ENCODE measurements at places on chromosomes 6 and 20.
A peak's percentile ranks its signal among the peaks of the same experiment; 100 is the strongest.

DNA sequence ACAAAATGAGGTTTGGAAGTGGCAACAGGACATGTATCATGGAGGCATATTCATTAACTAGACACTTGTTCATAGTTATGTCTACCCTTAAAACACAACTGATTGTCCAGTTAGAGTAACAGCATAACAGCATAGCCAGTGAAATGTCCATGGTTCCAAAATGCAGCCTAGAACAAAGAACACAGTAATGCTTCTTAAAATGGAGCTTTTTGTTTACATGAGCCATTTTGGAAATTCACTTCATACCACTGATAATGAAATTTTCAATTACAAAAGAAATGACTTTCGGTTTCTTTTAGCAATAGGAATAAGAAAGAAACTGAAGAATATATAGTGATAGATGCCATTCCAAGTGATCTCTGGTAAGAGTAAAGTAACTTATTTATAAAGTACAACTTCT, 111.1 kb upstream of the DST start:
- no peak for DNase-seq

DNA sequence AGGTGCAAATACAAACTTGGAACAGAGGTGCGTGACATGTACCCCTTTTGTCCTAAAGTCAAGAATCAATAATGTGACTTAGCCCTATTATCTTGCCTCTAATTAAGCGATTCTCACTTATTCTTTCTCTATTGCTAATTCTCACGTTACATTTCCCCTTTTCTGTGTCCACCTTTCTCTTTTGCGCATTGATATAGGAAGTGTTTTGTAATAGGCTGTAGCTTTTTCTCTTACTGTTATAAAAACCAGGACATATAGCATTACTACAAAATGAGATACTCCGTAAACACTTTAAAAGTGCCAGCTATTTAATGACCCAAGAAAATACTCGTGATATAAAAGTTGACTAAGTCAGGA, 669 bp upstream of the TMEM30A start:
- no peak for DNase-seq

GRCh38 chr6:45082091-45082490, 246.0 kb upstream of the RUNX2 start:
- DNase-seq = no peak

GRCh38 chr6:147194652-147195411, 9.4 kb upstream of the STXBP5 start:
- peak; percentile 40 for DNase-seq

DNA sequence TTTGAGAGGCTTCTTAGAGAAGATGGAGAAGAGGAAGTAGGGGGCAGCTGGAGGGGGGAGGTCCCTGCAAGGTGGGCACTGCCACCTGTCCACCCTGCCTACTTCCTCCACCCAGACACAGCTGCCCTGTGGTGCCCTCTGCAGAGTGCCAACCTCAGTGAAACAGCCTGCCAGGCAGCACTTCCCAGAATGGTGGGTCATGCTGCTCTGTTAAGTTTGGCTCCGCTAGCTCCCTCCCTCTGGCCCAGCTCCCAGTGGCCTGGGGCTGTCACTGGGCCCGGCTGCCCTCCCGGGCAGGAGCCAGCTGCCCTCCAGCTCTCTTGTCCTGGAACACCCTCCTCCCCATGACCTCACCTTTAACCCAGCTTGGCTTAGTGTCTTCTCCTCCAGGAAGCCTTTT, 5.1 kb upstream of the EPB41L1 start:
- DNase-seq = no peak

DNA sequence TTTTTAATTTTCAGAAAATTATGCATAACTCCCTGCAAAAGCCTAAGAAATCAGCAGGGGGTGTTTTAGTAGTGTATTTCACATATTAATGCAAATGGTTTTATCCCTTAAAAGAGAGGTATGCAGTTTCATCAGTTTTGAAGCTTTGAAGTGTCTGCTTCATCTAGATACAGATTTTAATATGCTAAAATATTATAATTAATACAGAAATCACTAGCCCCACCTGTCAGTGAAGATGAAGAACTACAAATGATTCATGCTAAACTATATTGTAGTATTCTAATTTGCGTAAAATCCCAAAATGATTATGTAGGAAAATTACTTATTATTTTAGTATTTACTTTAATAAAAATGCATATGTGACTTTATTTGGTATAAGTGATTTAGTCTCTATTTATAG, 2.9 kb upstream of the TFB1M start:
- DNase-seq = no peak

DNA sequence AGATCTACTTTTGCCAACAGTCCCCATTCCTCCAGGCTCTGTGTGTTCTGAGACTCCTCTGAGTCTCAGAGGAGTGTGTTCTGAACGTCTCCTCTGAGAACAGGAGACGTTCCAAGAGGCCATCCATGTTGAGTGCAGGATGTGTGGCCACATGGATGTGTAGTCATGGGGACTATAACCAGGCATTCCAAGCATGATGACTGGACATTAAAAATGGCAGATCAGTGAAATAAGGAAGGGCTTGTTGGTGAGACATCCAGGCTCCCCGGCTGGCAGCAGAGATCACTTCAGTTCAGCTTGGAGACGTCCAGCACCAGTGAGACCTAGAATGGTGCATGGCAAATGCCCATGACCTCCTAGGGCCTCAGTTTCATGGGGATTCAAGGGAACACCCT, 34.3 kb upstream of the POU5F1 start:
- no peak for DNase-seq

DNA sequence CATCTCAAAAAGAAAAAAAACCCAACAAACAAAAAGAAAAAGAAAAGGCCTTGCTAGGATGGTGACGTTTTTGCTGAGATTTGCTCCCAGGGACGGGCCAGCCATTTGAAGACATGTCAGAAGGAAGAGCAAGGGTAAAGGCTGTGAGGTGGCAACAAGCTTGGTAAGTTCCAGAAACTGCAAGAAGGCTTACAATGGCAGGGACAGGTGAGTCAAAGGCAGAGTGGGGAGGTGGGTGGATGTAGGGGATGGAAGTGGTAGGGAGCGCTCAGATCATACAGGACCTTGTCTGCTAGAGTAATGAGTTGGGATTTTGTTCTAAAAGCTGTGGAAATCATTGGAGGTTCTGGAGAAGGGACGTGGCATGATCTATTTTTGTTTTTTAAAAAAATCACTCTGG, 4.3 kb downstream of the KIF3B start:
- DNase-seq = no peak

- no peak for DNase-seq
Observed at GRCh38 chr6:156175971-156176421, 601.2 kb upstream of the ARID1B start.

DNA sequence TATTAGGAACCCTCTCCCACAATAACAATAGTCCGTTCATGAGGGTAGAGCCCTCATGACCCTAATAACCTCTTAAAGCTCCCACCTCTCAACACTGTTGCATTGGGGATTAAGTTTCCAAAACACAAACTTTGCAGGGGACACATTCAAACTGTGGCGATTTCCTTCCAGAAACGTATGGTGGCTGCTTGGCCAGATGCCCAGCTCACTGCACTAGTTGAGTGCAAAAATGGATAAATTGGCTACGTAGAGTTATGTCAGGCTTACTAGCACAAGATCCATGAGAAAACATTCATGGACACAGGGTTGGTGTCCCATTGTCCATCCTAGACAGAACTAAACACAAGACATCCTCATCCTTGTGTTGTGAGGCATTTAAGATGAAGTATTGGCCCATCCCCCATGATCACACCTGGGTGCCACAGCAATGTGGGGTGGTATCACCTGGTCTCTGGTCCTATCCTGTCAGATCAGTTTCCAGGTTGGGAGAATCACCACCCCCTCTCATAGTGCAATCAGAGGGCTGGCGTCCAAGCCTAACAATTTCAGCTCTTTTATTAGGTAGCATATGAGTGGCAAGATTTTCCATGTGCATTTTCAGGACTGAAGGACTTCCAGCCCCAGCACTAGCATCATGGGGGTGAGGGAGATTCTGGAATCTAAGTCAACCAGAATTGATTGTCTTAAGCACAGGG, 63.4 kb upstream of the ELOVL5 start:
- DNase-seq = no peak

- no peak for DNase-seq
Observed at GRCh38 chr6:90226257-90226656, 70.4 kb downstream of the BACH2 start.

DNA sequence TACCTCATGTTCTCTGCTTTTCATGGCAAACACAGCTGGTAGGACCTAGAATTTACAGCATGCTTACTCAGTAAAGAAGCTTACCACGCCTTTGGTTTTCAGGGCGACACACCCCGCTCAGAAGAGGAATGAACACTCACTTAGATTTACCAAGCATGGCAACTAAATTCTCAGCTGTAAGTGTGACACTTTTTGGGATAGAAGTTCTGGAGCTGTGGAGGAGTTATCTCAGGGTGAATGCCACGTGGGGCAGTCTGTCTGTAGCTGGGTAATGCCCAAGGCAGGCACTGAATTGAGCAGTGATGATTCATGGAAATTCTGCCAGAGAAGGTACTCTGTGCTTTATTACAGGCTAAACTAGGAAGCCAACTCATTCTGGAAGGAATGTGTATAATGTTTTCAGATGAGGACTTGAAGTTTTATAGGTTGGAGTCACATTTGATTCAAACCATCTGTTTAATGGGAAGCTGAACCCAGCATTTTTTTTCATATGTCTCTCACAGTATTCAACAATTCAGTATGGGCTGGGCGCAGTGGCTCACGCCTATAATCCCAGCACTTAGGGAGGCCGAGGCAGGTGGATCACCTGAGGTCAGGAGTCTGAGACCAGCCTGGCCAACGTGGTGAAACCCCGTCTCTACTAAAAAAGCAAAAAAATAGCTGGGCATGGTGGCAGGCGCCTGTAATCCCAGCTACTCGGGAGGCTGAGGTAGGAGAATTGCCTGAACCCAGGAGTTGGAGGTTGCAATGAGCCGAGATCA, 3.5 kb upstream of the PRIM2 start:
- DNase-seq = peak; percentile 99

GRCh38 chr6:16909658-16910360, 148.5 kb upstream of the ATXN1 start:
- peak; percentile 88 for DNase-seq

GRCh38 chr20:32871627-32872160, 13.0 kb downstream of the EFCAB8 start:
- no peak for DNase-seq

DNA sequence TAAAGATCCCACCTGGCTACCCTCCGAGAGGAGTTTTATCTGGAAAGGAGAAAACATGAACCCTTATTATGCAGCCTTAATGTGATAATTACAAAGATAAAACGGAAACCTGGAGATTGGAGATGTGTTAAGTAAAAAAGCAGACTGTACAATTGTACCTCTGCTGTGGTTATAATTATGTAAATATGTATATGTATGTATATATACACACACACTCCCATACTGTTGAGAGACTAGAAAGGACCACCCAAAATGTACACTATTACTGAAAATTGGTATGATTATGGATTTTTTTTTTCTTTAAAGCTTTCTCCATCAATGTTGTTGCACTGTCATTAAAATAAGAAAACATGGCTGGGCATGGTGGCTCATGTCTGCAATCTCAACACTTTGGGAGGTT, 72.1 kb upstream of the BCLAF1 start:
- no peak for DNase-seq

- no peak for DNase-seq
Observed at GRCh38 chr20:10281911-10282310, 63.3 kb downstream of the SNAP25 start.

DNA sequence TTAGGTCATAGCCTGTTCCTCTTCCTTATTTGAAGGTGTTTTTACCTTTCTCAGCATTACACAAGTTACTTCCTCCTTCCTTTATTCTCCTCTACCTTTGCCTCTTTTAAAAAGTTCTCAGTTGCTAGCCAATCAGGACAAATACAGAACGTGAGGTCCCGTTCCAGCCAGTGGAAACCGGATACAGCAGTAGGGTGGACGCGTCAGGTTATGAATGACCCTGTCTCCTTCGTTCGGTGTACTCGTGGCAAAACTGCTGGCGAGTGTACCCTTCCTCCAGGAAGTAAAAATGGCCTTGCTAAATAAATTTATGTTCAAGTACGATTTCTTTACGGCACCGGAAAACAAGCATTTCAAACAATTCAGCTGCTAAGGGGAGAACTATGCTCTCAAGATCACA, 77.0 kb upstream of the MLN start:
- DNase-seq = no peak

DNA sequence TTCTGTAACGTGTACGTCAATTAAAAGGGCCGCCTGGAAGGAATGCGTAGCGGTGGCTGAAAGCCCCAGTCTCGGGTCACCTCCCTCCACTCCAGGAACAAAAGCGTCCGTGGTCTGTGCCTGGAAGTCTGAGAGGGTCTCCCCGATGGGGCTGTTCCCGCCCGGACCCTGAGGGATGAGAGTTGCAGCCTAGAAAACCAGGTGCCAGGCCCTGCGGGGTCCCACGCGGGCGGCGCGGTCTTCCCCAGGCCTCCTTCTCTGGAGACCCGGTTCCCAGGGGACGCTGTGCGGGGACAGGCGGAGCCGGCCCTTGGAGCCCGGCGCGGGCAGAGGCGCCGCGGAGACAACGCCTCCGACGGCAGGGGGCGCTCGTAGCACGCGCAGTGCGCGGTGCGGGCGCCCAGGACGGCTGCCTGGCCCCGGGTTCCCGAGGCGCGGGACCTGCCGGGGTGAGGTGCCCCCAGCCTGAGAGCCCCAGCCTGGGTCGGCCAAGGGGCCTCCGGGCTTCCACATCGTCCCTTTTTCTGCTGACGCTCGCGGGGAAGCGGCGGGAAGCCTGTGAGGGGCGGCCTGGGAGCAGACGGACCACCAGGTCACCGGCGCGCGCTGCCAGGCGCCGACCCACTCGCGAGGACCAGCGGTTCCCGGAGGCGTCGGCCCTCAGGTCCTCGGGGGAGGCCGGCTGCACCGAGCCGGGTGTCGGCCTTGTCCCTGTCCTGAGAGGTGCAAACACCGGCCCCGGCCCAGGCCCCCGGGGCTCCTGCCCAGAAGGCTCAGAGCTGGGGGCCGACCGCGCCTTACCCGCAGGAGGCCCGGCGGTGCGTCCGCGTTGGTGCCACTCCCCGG, 5.3 kb upstream of the FOXC1 start:
- DNase-seq = no peak

DNA sequence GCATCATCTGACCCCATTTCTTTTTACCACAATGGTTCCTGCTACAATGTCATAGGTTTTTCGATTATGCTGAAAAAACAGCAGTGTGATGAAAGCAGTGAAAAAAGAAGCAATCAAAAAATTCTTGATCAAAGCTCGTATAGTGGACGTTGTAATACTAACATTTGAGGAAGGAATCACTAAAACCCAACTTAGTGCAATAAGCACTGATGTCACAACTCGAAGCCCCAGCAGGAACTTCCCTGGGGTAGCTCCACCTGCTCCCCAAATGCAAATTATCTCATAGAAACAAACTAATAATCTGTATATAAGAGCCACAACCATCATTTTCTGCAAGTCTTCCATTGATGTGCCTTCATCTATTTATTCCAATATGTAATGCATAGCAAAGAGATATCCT, 285.6 kb upstream of the SGK1 start:
- DNase-seq = no peak
